Renal cortex interstitium (tissue), 15 donors: ENCODE measurements at places on chromosomes 5 and 9.

GRCh38 chr5:44860267-44860666 lies 51.5 kb downstream of the MRPS30 start:
- DNase-seq = no peak

DNA sequence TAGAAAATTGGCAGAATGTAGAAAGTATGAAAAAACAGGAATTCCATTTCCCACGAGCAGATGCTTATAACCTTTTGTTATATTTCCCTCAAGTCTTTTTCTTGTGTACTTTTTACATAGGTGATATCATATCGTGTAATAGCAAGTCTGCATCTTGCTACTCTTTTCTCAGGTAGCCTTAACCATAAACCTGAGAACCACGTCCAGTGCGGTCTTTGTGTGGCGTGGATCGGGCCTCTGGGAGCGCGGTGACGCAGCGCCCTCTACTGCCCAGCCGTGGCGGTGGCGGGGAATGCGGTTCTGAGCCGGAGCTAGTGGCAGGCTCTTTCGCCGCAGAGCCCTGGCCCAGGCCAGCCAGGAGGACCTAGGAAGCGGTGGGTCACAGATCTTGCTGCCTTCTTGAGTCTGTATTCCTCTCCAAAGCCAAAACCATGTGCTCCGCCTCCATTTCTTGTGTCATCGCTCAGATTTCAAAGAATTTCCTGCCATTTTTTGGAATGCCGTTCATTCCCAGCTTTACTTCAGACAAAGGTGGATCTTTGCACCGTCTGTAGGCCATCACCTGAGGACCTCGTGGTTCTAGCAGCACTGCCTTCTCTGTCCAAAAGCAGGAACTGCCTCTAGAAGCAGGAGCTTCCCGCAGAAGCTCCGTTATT lies 71.9 kb downstream of the MVB12B start:
- DNase-seq = peak; percentile 52

DNA sequence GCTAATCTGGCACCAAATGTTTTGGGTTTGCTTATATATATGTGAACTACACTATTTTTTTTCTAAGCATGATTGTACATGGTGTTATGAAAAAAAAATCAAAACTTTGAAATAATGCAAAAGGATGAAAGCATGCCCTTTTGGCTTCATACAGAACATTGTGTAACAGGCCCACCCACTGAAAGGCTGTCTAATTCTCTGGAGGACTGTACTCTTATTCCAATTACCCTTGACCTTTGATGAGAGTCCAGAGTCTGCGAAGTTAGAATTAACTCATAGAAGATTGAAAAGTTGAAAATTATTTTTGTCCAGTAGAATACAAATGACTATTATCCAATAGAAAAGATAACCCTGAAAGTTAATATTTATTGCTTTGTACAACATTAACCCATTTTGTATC lies 117.4 kb downstream of the ADAMTS12 start:
- DNase-seq = no peak

- DNase-seq = no peak
These were observed 911.9 kb downstream of the DTWD2 start for GRCh38 chr5:118076490-118076889.

DNA sequence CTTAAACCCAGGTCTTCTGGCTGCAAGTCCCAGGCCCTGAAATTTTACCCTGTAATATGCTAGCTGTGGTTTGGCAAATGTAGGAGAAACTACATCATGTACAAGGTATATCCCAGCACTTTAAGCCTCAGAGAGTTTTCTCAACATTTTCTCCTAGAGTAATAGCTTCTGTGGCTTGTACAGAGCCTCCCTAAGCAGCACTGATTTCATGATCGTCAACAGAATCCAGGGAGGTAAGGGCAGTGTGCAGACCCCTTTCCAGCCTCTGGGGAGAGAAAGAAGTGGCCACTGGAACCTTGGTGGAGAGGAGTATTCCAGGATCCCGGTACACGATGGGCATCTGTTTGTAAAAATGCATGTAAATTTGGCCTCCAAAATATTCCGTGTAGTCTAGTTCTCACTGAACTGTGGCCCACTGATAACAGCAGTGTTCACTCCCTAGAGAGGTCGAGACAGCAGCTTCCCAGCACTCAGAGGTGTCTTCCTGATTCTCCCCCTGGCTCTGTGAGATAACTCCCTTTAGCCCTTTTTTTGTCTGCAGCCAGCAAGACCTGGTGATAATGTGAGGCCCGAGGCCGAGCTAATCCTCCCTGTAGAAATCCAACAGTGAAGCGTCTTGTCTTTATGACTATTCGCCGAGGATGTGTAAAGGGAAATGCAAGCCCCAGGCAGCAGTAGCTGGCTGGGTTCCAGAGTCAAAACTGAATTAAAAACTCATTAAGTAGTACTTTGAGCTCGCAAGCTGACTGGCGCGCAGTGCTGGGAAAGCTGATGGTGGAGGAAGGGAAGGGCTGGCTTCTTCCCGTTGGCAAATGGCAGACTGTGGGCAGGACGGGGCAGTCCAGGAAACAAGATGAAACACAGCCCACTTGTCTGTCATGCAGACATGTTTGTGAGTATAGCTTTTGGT lies 59.0 kb downstream of the MAP1B start:
- DNase-seq = peak; percentile 50

DNA sequence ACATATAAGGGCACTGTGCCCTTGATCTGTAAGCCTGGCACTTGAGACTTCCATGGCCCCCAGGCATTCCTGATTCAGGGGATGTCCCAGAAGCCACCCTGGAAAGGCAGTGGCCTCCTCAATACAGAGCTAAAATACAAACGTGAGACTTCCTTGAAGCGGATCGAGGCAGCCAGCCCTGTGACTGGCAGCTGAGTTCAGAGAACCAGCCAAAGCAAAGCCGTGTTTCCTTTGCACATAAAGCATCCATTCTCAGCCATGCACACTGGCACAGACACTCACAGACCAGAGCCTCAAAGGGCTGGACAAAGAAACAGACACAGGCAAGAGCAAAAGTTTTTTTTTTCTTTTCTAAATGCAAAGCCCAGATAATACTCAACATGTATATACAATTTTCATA lies 18.8 kb upstream of the CPEB4 start:
- DNase-seq = no peak

GRCh38 chr9:5773324-5773999 lies 59.5 kb downstream of the ERMP1 start:
- no peak for DNase-seq

GRCh38 chr9:77851882-77852595 lies 179.6 kb downstream of the GNAQ start:
- no peak for DNase-seq

DNA sequence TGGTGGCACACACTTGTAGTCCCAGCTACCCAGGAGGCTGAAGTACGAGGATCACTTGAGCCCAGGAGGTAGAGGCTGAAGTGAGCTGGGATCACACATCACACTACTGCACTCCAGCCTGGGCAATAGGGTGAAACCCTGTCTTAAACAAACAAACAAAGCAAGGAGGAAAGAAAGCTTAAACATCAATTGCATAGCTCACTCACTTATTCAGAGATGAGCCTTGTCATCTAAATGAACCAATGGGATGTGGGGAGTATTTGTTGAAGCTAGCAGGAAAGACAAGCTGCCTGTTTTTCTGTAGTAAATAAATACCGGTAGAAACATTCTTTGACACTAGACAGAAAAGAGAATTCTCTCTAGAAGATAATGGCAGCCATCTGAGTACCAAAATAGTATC lies 161.0 kb upstream of the SLC12A2 start:
- DNase-seq = no peak

DNA sequence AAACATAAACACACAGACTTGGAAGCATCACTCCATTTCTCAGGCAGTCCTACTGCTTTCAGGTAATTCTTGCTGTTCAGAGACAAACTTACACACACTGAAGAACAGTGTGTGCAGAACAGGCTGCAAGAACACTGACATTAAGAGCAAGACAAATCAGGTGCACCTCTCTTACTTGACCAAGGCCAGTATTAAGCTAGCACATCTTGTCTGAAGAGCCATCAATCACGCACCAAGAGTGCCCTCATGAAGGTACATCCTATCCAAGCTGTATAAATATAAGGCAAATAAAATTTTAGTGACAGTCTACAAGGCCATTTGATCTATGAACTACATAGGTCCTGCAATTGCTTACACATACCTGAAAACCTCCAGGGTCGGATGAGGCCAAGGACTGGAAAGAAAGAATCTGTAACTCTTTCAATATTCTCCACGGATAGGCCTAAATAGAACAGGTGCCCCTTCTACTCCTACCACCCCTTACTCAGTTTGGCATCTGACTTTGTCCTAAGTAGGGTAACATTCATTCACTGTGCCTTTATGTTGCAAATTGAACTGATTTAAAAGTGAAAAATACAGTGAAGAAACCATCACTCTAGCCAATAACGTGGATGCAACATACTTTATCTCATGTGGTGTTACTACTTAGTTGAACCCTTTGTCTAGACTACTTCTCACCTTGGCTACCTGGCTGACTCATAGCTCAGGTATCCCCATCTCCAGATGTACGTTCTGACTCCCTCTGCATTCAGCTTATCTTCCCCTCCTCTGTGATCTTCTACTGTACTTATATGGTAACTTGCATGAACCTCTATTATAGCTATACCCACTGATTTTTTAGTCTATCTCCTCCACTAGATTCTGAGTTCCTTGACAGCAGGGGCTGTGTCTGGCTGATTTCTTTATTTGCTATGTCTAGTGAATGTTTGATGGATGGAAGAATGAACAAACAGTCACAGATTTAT lies 256.3 kb downstream of the KIAA0825 start:
- no peak for DNase-seq

GRCh38 chr5:24714746-24715145 lies 70.0 kb upstream of the CDH10 start:
- no peak for DNase-seq

DNA sequence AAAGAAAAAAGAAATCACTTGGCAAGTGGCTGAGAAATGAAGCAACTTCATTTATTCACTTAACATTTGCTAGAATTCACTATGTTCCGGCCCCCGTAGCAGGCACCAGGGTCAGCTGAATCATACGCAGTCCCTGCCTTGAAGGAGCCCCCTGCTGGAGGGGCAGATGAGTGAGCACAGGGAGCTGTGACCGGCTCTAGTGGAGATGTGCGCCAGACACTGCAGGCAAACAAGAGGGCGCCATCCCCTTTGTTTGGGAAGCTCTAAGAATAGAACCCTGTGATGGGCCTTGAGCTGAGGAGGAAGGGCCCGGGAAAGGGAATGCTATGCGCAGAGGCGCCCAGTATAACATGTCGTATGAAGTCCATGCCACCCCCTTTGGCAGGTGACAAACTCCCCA lies 20.2 kb upstream of the RPL26L1 start:
- no peak for DNase-seq

DNA sequence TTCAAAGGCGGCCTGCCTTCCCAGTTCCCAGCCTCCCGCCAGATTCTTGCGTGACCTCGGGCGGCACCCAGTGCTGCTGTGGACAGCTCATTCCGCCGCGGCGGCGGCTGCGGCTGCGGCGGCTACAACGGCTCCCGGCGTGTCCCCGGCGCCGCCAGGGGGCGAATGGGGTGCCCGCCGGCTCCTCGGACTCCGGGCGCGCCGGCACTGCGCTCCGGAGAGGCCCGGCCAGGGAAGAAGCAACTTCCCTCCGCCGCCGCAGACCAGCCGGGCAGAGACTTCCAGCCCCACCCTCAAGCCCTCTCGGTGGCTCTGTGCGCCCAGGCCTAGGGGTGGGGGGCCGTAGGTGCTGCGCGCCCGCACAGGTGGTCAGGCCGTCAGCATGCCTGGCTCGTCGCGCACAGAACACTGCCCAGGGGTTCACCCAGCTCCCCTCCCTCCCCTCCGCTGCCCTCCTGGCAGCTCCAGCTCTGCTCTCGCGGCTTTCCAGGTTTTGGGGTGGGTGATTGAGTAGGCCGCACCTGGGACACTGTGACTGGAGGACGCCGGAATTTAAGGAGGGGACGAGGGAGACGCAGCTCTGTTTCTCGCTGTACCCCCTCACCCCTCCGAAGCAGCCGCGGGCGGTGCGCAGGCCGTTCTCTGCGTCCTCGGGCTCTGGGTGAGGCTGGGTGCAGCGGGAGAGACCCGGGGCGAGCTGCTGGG lies 20.2 kb downstream of the IGIP start:
- DNase-seq = no peak

DNA sequence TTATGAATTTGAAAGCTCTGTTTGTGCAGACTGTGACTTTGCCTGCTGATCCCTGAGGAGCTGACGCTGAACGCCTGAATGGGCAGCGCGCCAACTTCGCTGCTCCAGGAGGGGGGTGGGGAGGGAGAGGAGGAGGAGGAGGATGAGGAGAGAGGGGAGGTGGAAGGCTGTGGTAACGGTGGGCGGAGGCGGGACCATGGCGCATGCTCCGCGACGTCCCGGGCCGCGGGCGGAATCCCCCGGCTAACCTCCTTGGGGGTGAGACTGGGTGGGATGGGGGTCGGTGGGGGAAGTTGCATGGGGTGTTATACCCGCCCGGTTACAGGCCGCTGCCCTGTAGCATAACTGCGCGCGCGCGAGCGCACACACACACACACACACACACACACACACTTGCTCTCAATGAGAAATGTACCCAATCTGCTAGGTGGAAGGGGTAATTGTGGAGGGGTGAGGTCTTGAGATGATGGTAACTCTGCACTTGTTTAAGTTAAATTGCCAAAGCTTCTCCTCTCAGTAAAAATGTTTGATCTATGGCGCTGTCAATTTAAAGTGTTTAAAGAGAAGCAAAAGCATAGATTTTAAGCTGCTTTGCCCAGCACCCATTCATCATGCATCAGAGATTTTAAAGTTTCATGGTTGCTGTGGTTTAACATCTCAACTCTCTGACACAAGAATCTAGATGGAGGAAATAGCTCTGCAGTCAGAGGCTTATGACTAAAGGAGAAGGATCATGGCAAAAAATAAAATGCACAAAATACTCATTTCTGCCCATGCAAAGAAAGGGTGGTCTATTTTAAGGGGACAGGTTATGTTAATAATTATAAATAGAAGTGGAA lies 76.6 kb upstream of the TBCA start:
- no peak for DNase-seq

- no peak for DNase-seq
These were observed 91.6 kb upstream of the NR4A3 start for GRCh38 chr9:99730062-99730461.

GRCh38 chr9:132973713-132974112 lies 4.8 kb upstream of the GFI1B start:
- DNase-seq = no peak

DNA sequence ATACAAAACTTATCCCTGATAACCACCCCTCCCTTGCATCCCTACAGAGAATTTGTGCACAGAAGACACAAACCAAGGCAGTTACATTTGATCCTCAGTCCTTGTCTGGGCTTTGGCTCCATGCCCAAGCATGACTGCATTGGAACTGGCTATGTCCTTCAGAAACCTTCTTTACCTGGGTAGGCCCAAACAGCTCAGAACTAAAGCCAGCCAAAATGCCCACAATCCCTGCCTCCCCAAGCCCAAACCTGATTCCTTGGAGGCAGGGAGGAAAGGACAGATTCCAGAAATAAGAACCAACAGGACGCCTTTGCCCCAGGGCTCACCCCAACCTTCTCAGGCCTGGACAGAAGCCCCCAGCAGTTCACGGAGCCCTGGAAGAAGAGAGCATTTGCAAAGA lies 8.2 kb downstream of the IL17B start:
- no peak for DNase-seq

DNA sequence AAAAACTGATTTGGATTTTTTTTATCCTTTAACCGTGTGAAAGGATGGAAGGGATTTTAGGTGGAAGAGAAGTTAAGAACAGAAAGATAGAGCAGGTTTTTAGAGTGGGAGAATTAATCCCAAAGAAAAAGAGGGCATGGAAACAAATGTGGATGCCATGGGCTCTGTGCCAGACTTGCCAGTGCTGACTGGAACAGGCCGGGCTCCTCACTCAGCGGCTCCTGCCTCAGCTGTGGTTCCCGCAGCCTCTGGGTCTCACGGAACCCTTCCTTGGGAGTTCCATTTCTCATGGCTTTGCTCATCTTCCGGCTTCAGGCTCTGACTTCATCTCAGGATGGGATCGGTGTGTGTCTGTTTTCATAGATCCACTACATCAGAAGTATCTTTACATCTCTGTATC lies 30.4 kb upstream of the SLC2A8 start:
- DNase-seq = no peak
